ENCODE measurements at places on chromosomes 6 and 20.

DNA sequence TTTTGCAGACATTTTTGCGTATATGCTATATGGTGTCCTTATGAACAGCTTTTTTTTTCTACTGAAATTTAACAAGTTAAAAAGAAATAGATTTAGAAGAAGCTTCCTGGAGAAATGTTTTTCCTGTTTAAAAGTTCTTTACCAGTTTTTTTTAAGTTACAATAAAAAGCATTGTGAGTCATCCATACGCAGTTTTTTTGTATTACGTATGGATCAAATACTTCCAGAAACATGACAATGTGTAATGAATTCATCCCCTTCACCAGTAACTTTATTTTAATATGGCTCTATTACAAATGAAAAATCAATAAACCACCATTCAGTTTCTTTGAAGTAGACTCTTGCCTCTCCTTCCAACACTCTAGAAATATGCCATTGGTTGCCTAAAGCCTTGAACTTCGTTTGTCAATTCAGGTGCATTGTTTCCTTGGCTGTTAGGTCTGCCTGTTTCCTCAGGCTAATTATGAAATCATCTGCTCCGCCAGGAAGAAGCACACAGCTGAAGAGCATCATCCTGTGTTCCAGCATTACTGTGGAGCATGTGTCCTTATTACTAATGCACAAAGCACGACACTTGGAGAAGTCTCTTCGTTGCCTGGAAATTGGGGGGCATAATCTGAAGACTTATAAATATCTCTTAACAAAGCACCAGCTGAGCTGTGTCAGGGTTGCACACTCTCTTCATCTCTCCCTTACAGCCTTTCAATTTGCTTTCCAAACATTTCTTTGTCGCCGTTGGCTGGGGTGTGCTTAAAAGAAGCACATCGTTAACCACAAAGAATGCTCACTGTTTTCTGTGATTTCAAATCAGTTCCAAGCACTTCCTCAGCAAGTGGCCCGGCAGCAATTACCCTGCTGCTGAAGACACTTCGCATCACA lies 9.6 kb downstream of the MOXD1 start:
- H3K27ac ChIP-seq = no peak overlapping the region
- no peaks in the 10 kb centered on the region for H3K36me3 ChIP-seq
- no peaks in the 10 kb centered on the region for H3K4me1 ChIP-seq
- no peaks in the 10 kb centered on the region for H3K27me3 ChIP-seq
- no peak overlapping the region for H3K4me3 ChIP-seq

- DNase-seq = peak; percentile 9
- H3K36me3 ChIP-seq = no peaks in the 10 kb centered on the region
- H3K27me3 ChIP-seq = no peaks in the 10 kb centered on the region
- no peak overlapping the region for H3K4me3 ChIP-seq
These were observed 218.6 kb upstream of the ZFP64 start for GRCh38 chr20:52410182-52410647.

GRCh38 chr20:6664574-6664973 lies 102.9 kb upstream of the BMP2 start:
- H3K36me3 ChIP-seq = no peaks in the 10 kb centered on the region
- H3K27ac ChIP-seq = no peak overlapping the region
- H3K27me3 ChIP-seq = no peaks in the 10 kb centered on the region

GRCh38 chr20:25580711-25581110 lies 4.6 kb downstream of the NINL start:
- H3K4me1 ChIP-seq = peaks cover 5% of the 10 kb centered on the region
- DNase-seq = no peak
- H3K4me3 ChIP-seq = no peak overlapping the region
- H3K27ac ChIP-seq = no peak overlapping the region
- no peaks in the 10 kb centered on the region for H3K27me3 ChIP-seq
- no peaks in the 10 kb centered on the region for H3K36me3 ChIP-seq

- H3K27me3 ChIP-seq = no peaks in the 10 kb centered on the region
- peaks cover 30% of the 10 kb centered on the region for H3K4me1 ChIP-seq
- DNase-seq = no peak
- peak overlapping the region; percentile 94 for H3K27ac ChIP-seq
- H3K4me3 ChIP-seq = peak overlapping the region; percentile 71
These were observed 3.6 kb downstream of the JARID2 start for GRCh38 chr6:15249371-15250019.

GRCh38 chr6:114042267-114043016 lies 71.5 kb upstream of the HDAC2 start:
- H3K4me1 ChIP-seq = no peaks in the 10 kb centered on the region
- no peaks in the 10 kb centered on the region for H3K27me3 ChIP-seq
- H3K36me3 ChIP-seq = no peaks in the 10 kb centered on the region
- no peak overlapping the region for H3K4me3 ChIP-seq
- DNase-seq = no peak

DNA sequence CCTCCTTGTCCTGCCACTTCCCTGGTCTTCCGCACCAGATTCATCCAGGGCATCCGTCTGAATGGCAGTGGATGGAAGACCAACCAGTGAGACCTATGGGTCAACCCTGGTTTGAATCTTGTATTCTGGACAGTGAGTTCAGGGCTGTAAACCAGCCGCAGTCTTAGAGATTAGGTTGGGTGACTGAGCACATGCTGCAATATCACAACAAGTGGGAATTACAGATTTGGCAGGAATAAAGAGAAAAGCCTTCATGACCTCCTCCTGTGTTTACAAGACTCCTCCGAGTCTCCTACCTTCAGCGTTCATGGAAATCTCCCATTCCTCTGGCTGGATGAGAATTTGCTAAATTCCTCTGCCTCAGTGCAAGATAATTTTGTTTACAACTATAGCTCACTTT lies 9.9 kb downstream of the ECI2 start:
- no peaks in the 10 kb centered on the region for H3K4me1 ChIP-seq
- peaks cover 77% of the 10 kb centered on the region for H3K36me3 ChIP-seq
- no peaks in the 10 kb centered on the region for H3K27me3 ChIP-seq

Data from effector memory CD4-positive, alpha-beta T cell (primary cell).